ENCODE measurements at places on chromosomes 5 and 9.

- no peak for DNase-seq
Measured at GRCh38 chr5:139392678-139393496, 2.0 kb downstream of the PROB1 start.

DNA sequence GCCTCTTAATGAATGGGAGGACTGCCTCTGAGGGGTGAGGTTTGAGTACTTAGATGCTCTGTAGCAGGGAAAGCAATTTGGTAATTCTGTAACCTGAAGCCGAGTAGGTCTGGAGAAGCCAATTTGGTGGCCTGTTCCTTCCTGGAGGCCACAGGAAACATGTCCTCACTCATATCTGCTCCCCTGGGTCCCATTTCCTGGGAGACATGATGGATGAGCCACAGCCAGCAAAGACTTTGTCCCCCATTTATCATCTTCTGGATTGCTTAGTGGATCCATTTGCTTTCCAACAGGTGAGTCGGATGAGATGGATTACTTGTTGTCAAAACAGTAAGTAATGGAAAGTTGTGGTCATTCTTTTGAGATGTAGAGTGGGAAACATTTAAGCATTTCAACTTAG is 99.8 kb upstream of the KLF9 start:
- no peak for DNase-seq

DNA sequence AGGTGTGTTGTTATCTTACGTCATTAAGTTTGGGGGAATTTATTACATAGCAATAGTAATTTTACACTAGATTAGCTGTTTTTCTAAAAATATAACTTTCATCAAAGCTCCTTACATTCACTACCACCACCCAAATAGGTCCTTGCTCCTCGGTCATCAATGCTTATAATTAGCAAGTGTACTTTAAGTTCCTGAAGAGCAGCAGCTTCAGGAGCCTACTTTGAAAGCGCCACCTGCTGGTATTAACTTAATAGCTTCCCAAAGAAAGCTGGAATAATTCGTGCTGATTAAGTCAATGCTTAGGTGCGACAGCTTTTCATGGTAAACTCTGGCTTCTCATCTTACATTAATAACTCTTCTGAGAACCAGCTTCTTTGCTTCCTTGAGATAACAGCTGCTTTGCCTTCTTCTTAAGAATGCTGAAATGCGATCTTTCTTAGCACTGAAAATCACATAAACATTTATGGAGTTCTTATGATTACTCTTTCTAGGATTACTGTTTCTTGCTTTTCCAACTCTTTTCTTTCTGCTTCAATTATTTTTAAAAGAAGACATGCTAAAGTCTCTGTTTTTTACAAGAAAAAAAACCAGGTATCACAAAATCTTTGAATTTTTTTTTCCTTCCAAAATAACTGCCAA is 10.0 kb upstream of the C5 start:
- DNase-seq, result no peak

- DNase-seq, result no peak
Measured at GRCh38 chr9:17166346-17166745, 31.5 kb downstream of the CNTLN start.

DNA sequence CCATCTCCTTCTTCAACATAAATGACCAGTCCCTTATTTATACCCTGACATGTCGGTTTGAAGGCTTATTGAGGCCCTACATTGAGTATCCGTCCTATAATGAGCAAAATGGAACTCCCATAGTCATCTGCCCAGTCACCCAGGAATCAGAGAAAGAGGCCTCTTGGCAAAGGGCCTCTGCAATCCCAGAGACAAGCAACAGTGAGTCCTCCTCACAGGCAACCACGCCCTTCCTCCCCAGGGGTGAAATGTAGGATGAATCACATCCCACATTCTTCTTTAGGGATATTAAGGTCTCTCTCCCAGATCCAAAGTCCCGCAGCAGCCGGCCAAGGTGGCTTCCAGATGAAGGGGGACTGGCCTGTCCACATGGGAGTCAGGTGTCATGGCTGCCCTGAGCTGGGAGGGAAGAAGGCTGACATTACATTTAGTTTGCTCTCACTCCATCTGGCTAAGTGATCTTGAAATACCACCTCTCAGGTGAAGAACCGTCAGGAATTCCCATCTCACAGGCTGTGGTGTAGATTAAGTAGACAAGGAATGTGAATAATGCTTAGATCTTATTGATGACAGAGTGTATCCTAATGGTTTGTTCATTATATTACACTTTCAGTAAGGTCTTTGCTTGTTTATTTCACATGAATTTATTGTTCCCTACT is 38.2 kb upstream of the BTNL3 start:
- DNase-seq, result no peak

Data from esophagus squamous epithelium (tissue), 5 donors.